ENCODE measurements at places on chromosomes 5 and 9. TPM values are rescaled to one million over a fixed set of nuclear protein-coding genes. Genes with fewer than 3 reads are reported as not detected.

GBA2 gene
- total RNA-seq: 25.9 TPM

CCNI2 gene
- 0.76 TPM for total RNA-seq

BARHL1 gene
- total RNA-seq: not detected

NAIP gene
- 5.3 TPM for total RNA-seq

TYRP1 gene
- 0.33 TPM for total RNA-seq

PARP8 gene
- total RNA-seq: 27.7 TPM

LCN9 gene
- total RNA-seq: not detected
